Stimulated activated CD8-positive, alpha-beta memory T cell treated with anti-CD3 and anti-CD28 coated beads, Interleukin-12 subunit alpha, Interleukin-12 subunit beta, amount 100 ng/mL, for 4 hours (primary cell): ENCODE measurements at places on chromosomes 5 and 9.

DNA sequence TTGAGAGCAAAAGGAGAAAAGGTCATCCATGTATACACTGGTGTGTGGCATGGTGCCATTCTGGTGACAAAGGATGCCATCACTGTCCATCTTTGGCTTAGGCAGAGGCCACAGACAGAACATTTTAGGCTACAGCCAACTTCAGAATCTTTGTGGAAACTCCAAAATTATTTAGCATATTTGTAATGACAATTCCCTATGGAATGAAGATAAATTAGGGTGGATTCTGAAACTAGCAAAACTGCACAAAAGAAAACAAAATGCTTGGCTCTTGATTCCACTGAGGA is 92.5 kb downstream of the FBXW11 start:
- no peak for DNase-seq

- DNase-seq, result no peak
Measured at GRCh38 chr5:58885260-58885659, 302.4 kb downstream of the RAB3C start.

DNA sequence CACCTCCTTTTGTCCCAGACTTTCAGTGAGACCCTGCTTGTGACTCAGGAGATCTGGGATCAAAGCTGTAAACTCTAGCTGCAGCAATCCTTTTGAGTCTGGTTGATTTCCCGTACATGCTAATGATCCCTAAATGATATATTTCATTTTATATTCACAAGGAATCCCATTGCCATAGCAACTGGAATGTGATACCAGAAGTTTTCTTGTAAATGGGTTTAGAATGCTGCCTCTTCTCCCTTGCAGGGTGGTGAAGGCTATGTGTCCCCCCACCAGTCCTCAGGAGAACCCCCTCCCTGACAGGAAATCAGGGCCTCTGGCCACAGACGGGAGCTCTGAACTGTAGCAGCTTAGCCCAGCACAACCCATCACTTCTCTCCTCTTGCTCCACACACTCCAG is 215.0 kb downstream of the FSTL4 start:
- no peak for DNase-seq

GRCh38 chr9:131724683-131725082 is 15.2 kb downstream of the RAPGEF1 start:
- no peak for DNase-seq

DNA sequence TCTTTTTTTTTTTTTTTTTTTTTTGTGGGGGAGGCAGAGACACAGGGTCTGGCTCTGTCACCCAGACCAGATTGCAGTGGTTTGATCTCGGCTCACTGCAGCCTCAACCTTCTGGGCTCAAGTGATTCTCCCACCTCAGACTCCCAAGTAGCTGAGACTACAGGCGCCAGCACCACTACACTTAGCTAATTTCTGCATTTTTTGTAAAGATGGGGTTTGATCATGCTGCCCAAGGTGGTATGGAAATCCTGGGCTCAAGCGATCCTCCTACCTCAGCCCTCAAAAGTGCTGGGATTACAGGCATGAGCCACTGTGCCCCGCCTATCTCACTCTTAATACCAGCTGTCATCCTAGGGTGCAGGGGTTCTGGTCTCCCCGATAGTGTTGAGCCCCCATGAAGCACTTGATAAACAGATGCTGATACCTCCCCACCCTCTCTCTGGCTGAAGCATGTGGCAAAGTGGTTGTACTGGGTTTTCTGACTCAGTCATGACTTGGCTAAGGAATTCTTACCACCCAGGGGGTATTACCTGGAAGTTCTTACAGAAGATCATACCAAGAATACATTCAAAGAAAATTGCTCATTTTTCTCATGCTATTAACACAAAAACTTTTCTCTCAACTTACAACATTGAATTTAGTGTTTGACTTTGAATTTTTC is 110.2 kb upstream of the DAPK1 start:
- no peak for DNase-seq

GRCh38 chr5:82942083-82942881 is 134.9 kb downstream of the TMEM167A start:
- no peak for DNase-seq

- DNase-seq, result no peak
Measured at GRCh38 chr9:93235300-93235960, 51.5 kb downstream of the WNK2 start.

DNA sequence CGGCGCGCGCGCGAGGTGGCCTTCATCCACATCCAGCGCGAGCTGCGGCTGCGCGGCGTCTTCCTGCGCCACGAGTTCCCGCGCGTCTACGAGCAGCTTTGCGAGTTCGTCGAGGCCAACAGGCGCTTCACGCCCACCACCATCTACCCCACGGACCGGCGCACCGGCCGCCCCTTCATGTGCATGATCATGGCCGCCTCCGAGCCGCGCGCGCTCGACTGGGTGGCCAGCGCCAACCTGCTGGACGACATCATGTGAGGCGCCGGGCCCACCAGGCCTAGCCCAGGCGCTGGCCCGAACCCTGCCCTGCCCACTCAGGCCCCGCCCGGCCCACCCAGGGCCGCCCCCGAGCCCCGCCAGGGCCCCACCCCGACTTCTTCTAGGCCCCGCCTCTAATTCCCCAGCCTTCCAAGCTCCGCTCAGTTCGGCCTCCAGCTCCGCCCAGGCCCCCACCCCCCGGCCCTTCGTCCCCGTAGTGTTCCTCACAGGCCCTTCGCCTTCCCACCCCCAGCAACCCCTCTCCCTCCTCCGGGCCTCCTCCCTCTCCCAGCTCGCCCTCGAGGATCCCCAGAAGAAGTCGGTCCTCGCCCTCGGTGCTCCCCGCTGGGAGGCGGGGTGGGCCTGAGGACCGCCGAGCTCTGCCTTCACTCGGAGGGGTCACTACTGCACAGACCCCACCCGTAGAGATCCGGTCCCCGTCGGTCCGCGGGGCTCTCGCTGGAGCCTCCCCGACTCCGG is 2.0 kb upstream of the PHPT1 start:
- no peak for DNase-seq

DNA sequence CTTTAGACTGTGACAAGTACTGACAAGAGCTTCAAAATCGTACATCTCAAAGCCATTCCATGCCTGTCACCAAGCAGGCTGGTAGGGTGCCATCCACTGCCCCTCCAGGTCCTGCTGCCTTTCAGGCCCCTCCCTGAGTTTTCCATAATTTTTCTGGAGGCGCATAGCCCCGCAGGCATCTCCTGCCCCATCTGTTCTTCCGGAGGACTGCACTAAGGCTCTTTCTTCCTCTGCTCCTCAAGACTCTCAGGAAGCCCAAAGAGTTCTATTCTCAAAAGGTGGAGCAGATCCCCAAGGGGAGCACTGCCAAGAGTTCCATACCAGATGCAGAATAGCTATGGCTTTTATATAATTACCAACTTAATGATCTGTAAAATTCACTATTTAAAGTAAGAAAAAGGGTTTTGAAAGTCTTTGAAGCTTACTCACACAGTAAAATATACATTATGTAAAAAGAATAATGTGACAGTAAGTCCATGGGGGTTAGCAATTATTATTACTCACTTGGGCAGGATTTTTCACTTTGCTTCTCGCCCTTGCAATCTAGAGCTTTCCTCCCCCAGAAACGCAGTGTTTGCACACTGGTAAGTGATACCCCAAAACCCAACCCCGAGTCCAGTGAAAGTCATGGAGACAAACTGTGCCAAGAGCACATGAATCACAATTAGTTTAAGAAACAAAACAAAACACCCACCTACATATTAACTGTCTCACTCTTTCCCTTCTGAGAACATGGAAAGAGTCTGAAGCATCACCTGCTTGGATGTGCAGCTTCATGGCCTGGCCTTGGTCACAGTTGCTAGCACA is 114.1 kb upstream of the DAPK1 start:
- DNase-seq, result no peak

- no peak for DNase-seq
Measured at GRCh38 chr9:96242811-96243210, 59.2 kb downstream of the HSD17B3 start.

DNA sequence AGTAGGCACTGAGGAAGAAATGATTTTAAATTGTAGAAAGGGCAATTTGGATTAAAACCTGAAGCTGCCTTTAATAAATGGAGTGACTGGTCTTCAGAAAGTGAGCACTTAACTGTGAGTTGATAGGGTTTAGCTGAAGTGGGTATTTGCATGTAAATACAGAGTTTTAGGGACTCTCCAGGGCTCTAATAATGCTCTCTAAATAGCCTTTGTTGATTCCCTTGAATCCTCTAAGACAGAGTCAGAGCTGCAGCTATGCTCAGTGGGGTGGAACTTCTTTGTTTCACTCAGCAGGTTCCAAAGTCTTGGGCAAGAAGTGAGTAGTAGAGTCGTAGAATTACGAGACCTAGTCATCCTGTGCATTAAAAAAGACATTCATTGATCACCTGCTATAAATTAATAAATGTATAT is 21.4 kb downstream of the GLRA1 start:
- no peak for DNase-seq

- no peak for DNase-seq
Measured at GRCh38 chr5:147452165-147452811, 57.6 kb downstream of the DPYSL3 start.

- no peak for DNase-seq
Measured at GRCh38 chr5:18159331-18159730, 525.1 kb downstream of the TAF11L14 start.

GRCh38 chr9:132749306-132749705 is 79.0 kb downstream of the GTF3C4 start:
- DNase-seq, result no peak

DNA sequence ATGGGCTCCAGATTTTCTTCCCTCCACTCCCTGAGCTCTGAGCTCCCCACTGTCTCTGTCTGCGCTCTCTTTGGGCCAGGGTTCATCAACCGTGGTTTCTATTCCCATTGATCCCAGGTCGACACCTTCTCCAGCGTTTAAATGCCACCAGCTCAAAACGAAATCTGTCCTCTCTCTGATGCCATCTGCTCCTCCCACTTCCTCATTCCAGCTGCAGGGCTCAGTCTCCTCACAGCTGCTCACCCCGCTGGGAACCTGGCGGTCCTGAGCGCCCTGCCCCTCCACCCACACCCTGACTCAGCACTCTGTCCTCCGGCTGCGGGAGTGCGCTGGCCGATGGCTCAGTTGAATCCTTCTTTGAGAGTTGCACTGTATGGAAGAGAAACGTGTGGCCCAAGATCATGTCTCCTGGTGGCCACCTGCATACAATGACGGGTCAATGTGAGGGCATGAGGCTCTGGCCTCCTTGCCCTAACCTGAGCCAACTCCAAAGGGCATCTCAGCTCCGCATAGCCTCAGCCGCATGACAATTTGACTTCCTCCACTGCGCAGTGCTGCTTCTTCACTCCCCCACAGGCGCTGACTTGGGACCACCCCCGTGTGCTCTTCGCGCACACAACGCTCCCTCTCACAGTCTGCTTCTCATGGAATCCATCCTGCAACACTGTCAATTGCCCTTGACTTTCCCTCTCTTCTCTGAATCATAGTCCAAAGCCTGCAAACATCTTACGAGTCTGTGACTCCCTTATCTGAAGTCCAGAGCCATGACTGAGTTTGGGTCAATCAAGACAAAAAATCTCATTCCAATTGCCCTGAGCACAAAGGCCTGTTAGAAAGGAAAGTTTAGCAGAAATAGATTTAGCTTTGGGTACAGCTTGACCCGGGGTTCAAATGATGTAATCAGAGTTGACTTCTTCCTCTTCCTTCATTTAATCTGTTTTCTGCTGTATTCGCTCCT is 82.4 kb downstream of the PTCH1 start:
- no peak for DNase-seq

- no peak for DNase-seq
Measured at GRCh38 chr9:14779566-14780022, 57.1 kb upstream of the CER1 start.

- no peak for DNase-seq
Measured at GRCh38 chr9:93620041-93620506, 43.7 kb downstream of the PHF2 start.

GRCh38 chr9:135230817-135231520 is 143.5 kb downstream of the OLFM1 start:
- no peak for DNase-seq

DNA sequence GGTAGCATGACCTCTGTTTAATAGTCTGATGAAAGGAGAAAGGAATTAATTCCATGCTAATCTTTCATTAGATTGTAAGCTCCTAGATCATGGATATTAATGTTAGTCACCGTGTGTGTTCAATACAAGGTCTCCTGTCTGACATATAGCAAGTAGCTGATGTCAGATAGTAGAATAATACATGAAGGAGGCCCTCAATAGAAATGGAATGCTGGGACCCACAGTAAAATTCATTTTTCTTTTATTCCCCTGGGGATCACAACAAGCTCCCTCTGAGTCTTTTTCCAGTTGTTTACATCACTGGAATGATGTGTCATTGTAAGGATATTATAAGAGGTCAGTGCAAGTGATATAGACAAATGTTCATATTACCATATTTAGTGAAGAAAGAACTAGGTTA is 240.3 kb upstream of the TRPC7 start:
- DNase-seq, result no peak

DNA sequence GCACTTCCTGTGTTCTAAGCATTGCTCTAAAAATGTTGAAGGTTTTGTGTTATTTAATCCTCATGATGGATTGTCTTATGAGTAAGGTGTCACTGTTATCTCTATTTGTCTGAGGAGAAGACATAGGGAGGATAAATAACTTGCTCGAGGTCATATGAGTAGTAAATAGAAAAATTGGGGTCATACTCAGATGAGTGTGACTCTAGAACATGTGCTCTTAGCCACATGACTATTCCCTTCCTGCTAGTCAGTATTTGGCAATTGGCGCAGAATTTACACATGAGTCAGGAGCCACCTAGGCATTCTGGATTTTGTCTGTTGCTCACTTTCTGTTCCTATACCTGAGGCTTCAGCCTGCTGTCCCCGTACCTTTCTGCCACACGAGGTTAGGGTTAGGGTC is 234.6 kb upstream of the CD180 start:
- no peak for DNase-seq

DNA sequence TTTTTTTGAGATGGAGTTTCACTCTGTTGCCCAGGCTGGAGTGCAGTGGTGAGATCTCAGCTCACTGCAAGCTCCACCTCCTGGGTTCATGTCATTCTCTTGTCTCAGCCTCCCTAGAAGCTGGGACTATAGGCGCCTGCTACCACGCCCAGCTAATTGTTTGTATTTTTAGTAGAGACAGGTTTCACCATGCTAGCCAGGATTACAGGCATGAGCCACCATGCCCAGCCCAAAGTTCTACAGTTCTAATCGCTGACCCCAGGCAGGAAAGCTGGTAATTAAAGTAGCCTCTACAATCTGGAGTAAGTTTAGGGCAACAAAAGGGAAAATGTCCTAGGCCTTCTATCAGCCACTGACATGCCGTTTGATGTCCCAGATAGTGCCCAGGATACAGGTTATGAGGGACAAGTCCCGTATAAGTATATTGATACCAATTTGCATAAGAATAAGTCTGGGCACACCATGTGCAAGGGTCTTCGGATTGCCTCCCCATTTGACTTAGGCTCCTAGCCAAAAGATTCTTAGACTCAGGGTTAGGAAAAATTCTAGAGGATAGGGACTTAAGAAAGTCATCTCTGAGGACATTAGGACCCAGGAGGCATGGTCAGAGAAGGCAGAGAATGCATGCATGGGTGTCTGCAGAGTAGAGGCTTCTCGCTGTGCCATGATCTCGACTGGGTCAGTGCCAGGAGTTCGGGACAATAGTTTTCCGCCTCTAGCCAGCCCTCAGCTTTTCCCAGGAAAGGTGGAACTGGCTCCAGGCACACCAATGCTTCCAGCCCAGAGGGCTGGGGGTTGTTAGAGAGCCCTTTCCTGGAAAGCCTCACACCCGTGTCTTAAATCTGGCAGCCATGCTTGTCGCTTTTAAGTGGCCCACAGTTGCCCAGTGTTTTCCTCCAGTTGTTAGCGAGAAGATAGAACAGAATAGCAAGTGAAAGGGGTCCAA is 1111.1 kb downstream of the TAF11L14 start:
- no peak for DNase-seq
